ENCODE measurements at places on chromosomes 1 and 21. TPM values are rescaled to one million over a fixed set of nuclear protein-coding genes. Genes with fewer than 3 reads are reported as not detected.

CYP4B1 gene
- total RNA-seq: 3.3 TPM

ADAMTS5 gene
- total RNA-seq: 10.6 TPM

SERPINC1 gene
- 0.41 TPM for total RNA-seq

LDLRAD1 gene
- total RNA-seq: not detected
